ENCODE measurements at places on chromosomes 1 and 21.

DNA sequence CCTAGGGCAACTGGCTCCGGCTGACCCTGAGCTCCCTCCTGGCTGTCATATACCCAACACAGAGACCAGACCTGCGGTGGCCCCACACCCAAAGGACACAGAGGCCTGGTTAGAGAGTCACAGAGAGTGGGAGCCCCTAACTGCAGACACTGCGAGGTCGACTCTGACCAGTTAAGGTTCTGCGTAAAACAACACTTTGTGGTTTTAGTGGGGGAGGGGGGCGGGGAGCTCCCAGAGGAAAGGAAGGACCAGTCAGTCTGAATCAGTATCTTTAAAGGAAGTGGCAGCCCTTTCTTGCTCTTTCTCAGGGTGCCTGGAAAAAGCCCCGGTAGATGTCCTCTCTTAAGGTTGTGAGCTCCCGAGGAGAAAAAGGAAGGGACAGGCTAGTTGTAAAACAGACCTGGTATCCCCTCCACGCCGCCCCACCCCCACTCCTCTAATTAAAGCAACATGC lies 2.4 kb downstream of the SSBP3 start:
- no peak for DNase-seq

GRCh38 chr1:227749916-227750710 lies 14.9 kb downstream of the SNAP47 start:
- DNase-seq, result no peak

- no peak for DNase-seq
These were observed 5.5 kb downstream of the KIF26B start for GRCh38 chr1:245160288-245160687.

DNA sequence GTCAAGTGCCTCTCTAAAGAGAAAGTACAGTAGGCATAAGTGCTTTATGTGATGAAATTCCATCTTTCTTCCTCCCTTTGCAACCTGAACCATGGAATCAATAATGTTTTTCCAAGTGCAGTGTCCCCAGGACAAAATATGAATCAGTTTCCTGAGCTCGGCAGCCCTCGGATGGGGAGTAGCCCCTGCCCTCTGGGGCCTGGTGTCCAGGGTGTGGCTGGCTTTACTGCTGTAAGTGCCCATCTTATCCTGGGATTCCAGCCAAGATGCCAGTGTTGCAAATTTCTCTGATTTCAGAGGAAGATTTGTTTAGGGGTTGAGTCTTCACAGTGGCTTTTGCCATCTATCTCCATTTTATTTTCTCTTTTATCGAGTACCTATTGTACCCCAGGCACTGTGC lies 40.5 kb upstream of the SRP9 start:
- DNase-seq, result no peak

DNA sequence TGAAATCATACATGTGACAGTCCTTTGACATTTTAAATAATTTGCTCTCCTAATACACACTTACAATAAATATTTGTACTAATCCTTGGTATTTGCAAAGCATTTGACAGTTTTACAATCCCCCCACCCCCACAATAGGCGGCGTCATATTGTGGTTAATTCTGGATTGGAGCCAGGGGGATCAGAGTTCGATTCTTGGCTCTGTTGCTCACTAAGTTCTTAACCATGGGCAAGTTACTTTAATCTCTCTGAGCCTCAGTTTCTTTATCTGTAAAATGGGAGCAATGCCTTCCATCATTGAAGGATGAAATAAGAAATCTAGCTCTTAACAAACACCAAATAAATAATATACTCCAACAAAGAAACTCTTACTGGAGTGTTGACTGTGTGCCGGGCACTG lies 23.8 kb downstream of the CACNA1S start:
- no peak for DNase-seq

DNA sequence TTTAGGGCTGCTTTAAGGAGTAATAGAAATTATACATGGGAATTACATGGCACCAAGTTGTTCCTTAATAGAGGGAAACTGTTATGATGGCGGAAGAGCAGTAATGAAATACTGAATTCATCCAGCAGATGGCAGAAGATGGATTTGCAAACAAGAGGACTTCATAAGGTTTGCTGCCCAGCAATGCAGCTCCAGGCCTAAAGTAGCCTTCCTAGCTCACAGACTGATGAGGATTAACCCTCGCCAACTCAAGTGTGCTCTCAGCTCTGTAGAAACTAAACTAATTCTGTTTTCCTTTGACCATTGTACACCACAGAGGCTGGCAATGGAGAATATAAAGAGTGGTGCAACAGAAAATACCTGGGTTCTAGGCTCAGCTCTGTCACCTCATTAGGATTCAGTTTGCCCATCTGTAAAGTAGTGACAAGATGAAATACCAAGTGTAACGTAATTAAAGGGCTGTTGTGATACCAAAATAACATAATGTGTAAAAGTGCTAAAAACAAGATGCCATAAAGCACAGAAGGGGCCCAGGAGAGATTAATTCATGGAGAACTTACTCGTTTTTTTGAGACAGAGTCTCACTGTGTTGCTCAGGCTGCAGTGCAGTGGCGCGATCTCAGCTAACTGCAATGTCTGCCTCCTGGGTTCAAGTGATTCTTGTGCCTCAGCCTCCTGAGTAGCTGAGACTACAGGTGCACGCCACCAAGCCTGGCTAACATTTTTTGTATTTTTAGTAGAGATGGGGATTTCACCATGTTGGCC lies 102.4 kb upstream of the SERBP1 start:
- DNase-seq, result no peak

GRCh38 chr21:34930971-34931370 lies 118.1 kb downstream of the RUNX1 start:
- no peak for DNase-seq

GRCh38 chr1:184350573-184350972 lies 36.3 kb upstream of the C1orf21 start:
- DNase-seq, result no peak

DNA sequence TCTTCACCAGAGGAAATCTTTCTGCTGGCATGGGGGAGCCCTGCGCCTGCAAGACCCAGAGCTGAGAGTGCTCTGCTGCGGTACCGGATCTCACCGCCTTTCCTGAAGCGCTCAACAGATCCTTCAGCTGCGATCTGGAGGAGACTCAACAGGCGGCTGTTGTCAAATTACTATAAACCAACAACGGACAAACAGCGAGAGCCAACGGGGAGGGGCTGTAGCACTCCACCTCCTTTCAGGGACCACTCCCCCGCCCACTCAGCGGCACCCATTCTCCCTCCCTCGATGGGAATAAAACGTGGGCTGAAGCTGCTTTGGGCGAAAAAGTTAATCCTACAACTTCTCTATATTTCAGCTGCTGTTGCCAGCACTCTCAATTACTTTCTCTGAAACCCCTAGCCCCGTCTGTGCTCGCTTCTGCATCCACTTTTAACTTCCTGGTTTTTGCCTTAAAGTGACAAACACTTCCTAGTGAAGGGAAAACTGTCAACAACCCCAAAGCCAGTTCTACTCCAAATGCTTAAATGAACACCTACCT lies at the start of gene FMO5:
Gene FMO5 (minus strand): TSS at position 147 of the 538 bp plus-strand sequence. CDS start 310 bp downstream, outside the sequence.
- DNase-seq, result peak; percentile 10

DNA sequence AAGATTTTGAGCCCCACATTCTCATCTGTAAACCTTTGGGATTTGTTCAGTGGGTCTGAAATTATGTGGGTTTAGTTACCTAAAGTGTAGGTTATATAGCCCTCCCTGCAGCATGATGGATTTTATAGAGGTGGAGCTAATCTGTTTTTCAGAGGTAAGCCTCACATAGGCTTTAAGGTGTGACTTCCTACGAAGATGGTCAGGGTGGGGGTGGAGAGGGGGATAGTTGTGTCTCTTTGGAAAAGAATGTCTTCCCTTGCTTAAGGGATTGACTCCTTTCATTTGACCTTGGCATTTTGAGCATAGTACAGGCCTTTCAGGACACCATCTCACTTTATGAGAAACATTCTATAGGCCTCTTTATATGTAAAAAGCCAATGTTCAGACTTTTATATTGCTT lies 3.4 kb downstream of the CACHD1 start:
- no peak for DNase-seq

- DNase-seq, result no peak
These were observed 15.0 kb upstream of the SLC6A17 start for GRCh38 chr1:110135246-110135645.

GRCh38 chr21:38014298-38014697 lies 98.0 kb upstream of the KCNJ6 start:
- no peak for DNase-seq

DNA sequence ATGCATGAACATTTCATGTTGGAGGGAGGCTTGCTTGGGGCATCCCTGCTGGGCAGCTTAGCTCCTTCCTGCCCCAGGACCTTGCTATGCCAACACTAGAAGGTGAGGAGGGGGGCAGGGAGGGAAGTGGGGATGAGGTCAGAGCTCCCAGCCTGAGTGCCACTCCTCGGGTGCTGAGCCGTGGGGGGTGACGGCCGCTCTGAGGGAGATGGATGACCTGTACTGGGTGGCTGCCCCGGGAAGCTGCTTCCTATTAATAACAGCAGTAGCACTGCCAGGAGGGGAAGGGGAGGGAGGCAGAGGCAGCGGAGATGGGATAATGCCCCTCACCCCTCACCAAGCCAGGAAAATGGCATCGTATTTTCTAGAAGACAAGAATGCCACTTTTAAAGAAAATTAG lies 60.6 kb downstream of the UBIAD1 start:
- no peak for DNase-seq

DNA sequence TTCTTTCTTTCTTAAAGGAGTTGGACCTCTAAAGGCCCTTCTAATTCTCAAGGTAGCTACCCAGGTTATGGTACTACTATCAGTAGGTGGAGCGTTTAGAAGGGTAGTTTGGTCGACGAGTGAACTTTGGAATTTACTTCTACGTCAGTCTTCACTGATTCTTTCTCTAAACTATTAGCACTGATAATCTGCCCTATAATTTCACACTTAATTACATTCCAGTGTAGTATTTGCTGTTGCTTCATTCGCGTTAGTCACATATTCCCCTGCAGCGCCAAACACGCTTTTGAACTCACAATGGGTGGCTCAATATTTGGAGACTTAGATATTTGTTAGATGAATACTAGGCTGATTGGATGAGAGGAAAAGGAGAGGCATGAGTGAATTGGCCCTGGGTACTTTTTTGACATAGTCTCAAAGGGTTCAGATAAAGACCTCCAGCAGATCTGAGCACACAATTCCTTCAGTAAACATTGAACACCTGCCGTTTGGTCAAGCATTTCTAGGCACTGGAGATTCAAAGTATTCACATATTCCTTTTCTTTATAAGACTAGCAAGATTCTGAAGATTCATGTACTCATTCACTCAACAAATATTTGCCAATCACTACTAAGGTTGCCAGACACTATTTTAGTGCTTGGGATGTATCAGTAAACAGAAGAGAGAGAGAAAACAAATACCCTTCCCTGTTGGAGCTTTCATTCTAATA lies 929 bp upstream of the FOXJ3 start:
- no peak for DNase-seq

DNA sequence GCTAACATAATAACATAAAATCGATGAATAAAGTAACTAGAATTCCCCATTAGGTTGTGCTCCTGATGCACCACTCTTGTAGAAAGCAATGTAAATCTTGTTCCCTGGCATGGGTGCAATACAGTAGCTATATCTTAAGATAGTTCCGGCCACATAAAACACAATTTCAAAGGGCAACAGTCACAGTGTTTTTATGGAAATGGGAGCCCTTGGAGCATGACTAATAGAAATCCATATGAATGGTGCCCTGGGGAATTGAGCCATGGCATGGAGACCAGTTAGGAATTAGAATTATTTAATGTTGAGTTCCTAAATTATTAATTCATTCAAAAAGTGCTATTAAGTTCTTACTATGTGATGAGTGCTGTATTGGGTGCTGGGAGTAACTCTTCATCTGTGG lies 118.7 kb downstream of the KCNK2 start:
- no peak for DNase-seq

DNA sequence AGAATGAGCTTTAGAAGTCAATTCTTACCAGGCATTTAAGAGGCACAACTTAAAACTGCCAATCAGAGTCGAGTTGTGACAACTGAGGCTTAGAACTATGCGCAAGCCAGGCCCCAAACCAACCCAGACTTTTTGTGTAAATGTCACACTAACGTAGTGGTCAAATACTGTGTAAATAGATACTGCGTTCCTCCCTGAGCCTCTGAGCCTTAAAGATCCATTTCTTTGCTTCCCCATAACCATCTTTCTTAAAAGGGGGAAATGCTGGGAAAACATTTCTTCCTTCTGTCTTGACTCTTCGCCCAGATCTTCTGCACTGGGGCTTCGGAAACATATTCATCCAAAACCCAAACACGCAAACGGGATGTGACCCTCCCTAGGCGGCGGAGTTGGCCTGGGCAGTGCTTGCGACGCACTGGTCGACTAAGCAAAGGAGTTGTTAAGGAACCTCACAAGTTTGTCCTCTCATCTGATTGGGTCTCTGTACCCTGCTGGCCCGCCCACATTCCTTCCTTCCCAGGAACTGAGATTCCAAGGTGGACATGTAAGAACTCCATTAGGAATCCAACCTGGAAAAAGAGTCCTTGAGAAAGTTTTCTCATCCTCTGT lies 2.6 kb downstream of the ADAMTS5 start:
- DNase-seq, result no peak

- DNase-seq, result no peak
These were observed 3.1 kb downstream of the CTXND2 start for GRCh38 chr1:150890033-150890416.

DNA sequence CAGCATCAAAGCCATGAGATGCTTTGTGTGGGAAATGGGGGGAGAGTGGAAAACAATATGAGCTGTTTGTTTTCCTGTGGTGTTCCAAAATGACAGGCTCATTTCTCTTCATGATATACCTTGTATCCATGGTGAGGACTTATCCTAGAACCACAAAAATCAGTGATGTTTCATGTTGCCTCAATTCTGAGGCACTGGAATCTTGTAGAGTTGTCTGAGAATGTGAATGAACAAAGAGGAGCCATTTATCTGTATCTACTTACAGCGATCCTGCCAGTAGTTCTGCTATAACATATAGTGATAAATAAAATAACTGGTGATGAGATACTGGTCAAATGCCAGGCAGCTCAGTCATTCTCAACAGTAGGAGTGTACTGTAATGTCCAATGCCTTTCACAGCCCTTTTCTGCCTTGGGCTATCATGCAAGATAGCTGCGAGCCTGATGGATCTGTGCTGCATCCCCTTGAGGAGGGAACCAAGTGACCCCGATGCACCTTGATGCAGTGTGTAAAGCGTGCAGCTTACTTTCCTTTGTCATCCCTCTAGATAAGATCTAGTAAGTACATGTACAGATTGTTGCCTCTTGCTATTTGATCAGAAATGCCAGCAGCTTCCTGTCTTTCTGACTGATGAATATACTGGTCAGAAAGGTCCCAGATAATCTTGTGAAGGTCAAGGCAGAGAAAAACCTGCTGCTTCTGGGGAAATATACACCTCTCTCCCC lies 52.8 kb downstream of the SLC44A3 start:
- DNase-seq, result no peak

DNA sequence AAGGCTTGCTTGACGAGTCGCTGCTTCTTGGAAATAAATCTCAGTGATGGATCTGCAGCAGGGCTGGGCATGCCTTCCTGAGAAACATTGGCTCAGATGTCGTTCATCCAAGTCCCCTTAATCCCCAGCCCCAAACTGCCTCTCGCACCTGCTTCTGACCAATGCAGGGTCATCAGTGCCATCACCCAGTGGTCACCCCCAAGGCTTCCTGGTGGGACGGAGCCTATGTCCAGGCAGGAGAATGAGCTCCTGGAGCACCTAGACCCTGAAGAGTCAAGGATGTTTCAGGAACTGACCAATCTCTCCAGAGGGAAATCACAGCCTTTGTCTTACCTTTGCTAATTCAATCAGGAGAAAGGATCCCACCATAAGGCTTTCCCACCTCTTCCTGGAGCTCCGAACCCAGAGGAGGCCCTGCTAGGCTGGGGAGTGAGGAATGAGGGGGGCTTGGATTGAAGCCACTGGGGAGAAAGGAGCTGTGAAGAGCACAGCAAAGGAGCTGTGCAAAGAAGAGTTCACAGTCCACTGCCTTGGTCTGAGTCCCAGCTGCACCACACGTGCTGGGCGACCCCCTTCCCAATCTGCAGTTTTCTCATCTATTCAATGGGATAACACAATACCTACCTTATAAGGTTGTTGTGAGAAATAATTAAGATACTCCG lies 416.1 kb downstream of the NPHP4 start:
- no peak for DNase-seq
